Stimulated activated CD8-positive, alpha-beta memory T cell treated with anti-CD3 and anti-CD28 coated beads, Interleukin-7, amount 100 ng/mL, for 1 hour (primary cell): ENCODE measurements at places on chromosomes 11 and 22.

GRCh38 chr11:17230867-17231851 lies 23.4 kb upstream of the PIK3C2A start:
- no peak for DNase-seq

GRCh38 chr11:125772834-125773505 lies 5.7 kb downstream of the PATE2 start:
- DNase-seq = no peak

DNA sequence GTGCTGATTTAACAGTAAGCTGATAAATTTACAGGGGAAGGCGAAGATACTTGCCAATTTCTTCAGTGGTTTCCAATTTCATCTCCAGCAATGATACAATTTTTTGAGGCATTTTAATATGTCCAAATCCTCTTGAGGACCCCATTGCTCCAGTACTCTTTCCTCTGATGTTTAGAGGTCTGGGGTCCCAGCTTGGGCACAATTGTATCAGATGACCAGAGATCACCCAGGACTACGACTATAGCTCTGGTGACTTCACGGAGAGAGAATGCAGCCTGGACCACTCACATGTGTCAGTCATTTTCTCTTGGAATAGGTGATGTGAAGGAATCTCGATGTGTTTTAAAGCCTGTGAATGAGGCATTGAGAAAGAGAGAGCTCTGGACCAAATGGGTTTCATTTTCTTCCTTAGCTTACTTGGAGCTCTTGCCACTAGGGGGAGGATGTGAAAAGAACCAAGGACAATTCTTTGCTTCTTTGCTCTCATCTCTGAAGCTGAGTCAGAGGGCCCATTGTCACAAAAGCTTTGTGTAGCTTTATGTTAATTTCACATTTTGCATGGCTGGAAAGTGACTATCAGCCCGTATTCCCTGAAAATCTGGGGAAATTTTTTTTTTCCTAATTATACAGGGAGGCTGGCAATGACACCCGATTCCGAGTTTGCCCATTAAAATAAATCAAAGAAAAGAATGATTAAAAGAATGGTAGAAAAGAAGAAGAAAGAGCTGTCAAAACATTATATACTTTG lies 6.7 kb upstream of the CCDC90B start:
- DNase-seq = no peak

DNA sequence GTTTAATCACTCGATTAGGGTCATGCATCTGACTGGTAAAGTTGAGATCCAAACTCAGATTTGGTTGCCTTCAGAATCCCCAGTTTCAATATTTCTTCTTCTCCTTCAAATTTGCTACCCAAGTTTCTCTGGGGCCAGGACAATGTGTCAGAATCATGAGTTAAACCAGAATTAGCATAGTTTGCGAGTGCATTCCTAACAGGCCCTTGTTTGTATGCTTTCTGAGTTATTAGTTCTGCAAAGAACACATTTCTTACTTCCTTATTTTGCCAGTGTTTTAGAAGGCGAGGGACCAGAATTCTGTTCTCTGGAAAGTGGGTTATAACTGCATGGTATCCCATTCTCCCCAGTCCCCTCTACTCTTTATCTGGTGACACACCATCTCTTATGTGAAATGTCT lies 112.0 kb downstream of the ARL14EP start:
- DNase-seq = no peak

GRCh38 chr22:33544707-33545106 lies 375.6 kb downstream of the LARGE1 start:
- no peak for DNase-seq

DNA sequence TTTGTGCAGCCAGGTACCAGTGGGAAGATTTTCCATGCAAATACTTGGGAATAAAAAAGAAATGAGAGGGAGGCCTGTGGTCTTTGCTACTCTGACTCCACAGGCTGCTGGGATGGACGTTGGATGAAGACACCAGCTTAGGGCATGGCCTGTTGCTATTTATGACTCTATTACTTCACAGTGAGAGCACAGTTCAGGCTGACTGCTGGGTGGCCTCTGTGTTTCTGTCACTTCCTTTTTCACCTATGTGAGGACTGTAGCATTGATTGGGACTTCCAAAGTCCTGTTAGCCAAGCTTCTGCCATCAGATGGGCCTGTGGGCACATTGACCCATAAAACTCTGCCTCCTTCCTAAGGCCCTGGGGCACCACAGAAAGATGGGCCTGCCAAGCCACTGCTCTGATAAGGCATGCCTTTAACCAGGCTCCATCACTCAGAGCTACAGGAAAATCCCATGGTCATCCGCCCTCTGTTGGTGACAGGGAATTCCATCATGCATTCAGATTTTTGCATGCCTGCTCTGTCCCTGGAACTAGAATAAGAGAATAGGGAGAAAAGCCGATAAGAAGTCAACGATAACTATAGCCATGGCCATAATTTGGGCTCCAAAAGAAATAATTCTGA lies 64.6 kb downstream of the KCNJ1 start:
- DNase-seq = no peak

- no peak for DNase-seq
Observed at GRCh38 chr11:1773994-1774550, 10.3 kb upstream of the CTSD start.
